Right renal cortex interstitium (tissue), 3 donors: ENCODE measurements at places on chromosomes 4 and X. TPM values are rescaled to one million over a fixed set of nuclear protein-coding genes. Genes with fewer than 3 reads are reported as not detected.

- DNase-seq, result no peak
Measured at GRCh38 chrX:53323196-53323595, 41.8 kb upstream of the IQSEC2 start.

HTN3 gene
- not detected for polyA plus RNA-seq

SSX2B gene
- not detected for polyA plus RNA-seq

CSAG2 gene
- not detected for polyA plus RNA-seq

GRCh38 chr4:9891740-9892139 is 110.3 kb downstream of the DRD5 start:
- no peak for DNase-seq

GRCh38 chrX:40088803-40089540 is 8.8 kb downstream of the BCOR start:
- no peak for DNase-seq

GRCh38 chr4:53764761-53765490 is 173.6 kb upstream of the LNX1 start:
- DNase-seq, result no peak

NAP1L3 gene
- 12.9 TPM for polyA plus RNA-seq

GRCh38 chrX:42242004-42242403 is 318.6 kb upstream of the CASK start:
- no peak for DNase-seq

GRCh38 chr4:138864961-138865720 is 150.4 kb upstream of the NOCT start:
- no peak for DNase-seq

GRCh38 chr4:38396845-38397547 is 267.0 kb upstream of the KLF3 start:
- DNase-seq, result no peak

DNA sequence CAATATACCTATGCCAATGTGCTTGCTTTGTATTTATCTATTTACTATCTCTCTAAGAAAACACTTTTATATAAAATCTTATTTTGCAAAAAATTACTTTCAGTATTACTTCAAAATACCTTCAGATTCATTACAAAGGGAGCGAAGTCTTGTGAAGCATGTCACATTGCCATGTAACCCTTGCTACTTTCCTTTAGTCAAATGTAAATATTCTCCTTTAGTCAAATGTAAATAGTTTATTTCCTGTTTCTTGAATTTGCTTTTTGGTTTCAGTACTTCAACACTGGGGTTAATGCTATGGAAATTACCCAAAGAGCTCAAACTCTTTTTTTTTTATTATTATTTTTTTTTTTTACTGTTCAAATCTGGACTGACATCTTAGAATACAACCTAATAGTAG is 383.3 kb downstream of the GRXCR1 start:
- DNase-seq, result no peak

DNA sequence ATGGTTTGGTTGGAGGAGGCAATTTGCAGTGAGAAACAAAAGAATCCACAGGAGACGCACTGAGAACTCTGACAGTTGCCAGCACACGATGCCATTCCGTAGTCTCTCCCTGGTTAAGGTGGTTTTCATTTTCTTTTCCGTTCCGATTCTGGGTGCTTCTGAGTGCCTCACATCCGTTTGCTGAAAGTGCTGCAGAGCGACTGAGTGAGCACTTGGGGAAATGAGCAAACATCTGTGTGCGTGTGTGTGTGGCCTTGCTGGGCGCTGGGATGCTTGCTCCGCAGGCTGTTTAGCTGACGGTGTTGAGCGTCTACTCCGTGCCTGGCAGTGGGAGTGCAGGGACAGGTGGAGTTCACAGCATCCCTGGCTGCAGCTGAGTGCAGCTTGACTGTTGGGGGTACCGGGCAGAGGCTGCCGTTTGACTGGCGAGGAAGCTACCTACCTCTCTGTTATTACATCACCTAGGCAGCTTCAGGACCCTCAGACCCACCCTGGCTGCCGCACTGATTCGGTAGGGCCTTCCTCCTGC is 49.3 kb downstream of the SORCS2 start:
- no peak for DNase-seq

GRCh38 chr4:15142201-15142600 is 139.9 kb downstream of the CPEB2 start:
- no peak for DNase-seq

DNA sequence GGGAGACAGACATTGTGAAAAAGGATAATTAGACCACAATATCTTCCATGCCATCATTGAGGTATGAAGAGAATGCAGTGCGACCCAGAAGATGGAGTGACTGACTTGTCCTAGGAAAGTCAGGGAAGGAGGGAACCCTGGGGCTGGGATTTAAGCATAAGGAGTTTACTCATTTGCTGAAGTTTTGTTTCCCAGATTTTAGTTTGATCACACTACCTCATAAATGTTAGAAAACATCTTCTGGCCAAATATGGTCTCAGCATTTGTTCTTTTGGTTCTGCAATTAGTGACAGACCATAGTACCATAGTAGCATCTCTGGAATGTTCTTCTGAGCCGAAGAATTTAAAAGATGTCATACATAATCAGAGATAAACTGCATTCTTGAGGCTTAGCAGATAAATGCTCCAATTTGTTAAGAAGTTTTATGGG is 96.5 kb upstream of the PGRMC2 start:
- DNase-seq, result no peak

DNA sequence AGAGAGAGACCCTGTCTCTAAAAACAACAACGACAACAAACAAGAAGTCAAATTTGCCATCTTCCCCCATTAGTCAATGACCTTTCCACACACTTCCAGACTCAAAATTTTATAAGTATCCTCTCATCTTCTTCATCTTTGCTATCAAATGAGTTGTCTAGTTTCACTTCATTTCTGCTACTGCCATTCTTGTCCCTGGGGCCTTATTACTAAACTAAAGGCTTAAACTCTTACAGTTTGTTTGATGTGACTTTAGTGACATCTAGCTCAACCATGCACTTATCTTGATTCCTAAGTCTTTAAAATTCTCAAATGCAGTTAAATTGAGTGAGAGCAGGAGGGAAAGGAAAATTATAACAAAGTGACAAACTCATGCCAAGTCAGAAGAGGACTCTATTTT is 271.8 kb upstream of the GK2 start:
- no peak for DNase-seq

DNA sequence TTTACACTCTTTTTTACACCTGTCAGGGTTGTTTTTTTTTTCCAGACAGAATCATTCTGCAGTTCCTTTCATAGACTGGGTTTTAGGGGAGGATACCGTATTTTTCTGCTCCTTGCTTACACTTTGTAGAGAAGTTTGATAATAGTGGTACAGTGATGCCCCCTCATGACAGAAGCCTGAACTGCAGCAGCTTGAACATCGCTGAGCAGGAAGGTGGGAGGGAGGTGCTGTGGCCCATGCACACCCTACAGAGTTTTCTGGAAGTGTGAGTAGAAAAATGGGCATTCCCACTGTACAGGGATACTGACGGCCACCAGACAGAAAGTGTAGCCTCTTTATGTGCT is 54.5 kb downstream of the RAB40A start:
- DNase-seq, result peak; percentile 71

GRCh38 chr4:110503270-110504083 is 27.5 kb downstream of the ENPEP start:
- DNase-seq, result no peak

DNA sequence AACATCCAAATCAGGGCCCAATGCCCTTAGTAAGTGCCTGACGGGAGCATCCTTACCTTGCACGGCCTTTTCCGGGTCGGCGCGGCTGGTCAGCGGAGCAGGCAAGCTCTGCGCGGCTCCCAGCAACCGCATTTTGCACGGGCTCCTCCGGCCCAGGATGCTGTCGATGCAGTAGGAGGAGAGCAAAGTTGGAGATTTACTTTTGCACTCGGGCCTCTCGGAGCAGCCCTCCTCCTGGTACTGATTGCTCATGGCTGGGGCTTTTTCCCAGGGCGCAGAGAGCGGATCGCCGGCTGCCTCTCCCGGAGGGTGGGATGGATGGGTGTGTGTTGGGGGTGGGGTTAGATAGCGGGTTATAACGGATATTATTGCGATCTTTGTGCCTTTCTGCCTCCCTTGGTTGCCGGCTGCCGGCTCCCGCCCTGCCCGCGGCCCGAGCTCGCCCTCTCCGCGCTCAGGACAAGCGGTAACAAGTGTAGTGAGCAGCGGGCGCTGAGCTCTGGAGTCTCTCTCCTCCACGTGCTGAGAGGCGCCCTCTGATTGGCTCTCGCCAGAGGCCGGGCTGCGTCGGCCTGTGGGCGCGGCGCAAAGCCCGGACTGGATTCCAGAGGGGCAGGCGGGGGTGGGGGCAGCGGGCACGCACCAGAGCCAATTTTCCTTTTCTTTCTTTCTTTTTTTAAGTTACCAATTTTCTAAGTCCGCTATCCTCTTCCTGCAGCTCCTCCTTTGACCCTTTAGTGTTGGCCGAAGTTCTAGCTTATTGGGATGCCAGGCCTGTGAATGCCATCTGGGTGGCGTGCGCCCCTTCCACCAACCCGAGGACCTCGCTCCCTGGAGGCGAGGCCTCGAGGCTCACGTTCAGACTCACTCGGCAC is at the start of gene ARX:
TSS of gene ARX (minus strand) at position 480 of the 875 bp plus-strand sequence. CDS start at position 252, 228 bp downstream.
- DNase-seq, result no peak

DNA sequence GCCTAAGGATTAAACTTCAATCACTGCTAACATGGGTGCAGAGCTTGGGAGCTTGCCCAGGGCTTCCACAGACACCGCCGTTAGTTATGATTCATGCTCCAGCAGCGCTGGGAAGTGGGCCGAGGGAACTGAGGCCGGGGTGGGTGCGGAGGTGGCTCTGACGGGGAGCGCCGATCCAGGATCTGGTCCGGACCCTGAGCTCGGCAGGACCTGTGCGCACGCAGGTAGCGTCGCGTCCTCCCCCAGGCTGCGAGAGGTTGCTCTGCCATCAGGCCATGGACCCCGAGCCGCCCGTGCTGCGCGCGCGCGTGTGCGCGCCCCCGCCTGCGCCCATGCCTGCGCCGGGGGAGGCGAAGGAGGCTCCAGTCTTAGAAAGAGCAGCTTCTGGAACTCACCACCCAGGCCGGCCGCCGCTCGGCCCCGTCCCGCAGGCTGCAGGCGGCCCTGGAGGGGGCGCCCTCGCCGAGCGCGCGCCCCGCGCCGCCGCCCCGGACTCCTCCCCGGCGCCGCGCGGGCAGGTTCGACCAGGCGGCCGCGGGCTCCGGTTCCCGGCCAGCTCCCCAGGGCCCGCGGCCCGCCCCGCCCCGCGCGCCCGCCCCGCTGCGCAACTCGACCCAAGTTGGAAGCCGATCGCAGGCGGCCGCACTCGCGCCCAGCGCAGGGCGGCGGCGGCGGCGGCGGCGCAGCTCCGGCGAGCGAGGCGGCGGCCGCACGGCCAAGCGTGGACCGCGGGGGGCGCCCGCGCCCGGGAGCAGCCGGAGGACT is 732 bp upstream of the ADRA2C start:
- DNase-seq, result no peak

GRCh38 chr4:70544279-70544868 is 26.0 kb downstream of the AMTN start:
- no peak for DNase-seq

DNA sequence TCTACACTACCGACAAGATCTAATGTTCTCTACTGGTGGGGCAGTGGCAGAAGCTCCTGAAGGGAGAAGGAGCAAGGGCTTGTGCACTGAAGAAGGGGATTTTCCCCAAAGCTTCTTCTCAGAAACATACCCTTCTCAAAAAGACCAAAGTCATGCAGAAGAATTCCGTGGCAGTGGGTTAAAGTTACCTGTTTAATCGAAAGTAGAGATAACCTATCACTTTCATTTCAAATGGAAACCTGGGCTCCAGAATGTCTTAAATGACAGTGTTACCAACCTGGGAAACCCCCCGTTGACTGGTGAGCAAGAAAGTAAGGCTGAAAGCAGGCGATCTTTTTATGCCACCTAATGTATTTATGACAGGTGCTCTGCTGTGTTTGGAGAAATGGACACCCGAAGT is 92.5 kb upstream of the TEX13D start:
- DNase-seq, result no peak

ZCCHC18 gene
- 4.2 TPM for polyA plus RNA-seq

- DNase-seq, result no peak
Measured at GRCh38 chrX:14927401-14927800, 54.2 kb downstream of the MOSPD2 start.

RAB9B gene
- polyA plus RNA-seq, result 2.4 TPM

- no peak for DNase-seq
Measured at GRCh38 chr4:75643651-75644050, 13.3 kb upstream of the CDKL2 start.

GRCh38 chr4:53016099-53016820 is 154.1 kb downstream of the RASL11B start:
- no peak for DNase-seq

GRCh38 chr4:68123525-68123924 is 6.1 kb downstream of the TMPRSS11F start:
- no peak for DNase-seq

VMA21 gene
- 26.4 TPM for polyA plus RNA-seq

GRCh38 chr4:88452912-88453311 is 4.0 kb upstream of the HERC5 start:
- no peak for DNase-seq

CFAP99 gene
- polyA plus RNA-seq, result 0.57 TPM

CT47B1 gene
- polyA plus RNA-seq, result not detected

- DNase-seq, result no peak
Measured at GRCh38 chr4:26788341-26788733, 72.3 kb upstream of the STIM2 start.
